Nucleus accumbens (tissue), 56 donors: ENCODE measurements at places on chromosomes 2 and 18.

DNA sequence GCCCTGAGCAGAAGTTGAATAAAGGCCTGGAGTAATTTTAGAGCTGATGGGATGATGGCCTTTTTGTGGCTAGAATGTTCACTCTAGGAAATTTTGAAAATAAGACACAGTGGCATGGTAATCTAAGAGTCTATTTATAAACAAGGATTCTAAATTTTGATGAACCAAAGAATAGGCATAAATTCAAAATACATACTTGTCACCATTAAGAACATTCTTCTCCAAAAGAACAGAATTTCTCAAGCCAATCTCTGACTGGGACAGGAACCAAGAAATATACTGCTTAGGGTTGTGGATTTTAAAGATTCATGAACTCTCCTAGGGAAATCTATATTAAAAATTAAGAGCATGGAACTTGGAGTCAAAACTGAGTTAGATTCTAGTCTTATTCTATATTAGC lies 98.2 kb upstream of the SETBP1 start:
- no peak for DNase-seq

DNA sequence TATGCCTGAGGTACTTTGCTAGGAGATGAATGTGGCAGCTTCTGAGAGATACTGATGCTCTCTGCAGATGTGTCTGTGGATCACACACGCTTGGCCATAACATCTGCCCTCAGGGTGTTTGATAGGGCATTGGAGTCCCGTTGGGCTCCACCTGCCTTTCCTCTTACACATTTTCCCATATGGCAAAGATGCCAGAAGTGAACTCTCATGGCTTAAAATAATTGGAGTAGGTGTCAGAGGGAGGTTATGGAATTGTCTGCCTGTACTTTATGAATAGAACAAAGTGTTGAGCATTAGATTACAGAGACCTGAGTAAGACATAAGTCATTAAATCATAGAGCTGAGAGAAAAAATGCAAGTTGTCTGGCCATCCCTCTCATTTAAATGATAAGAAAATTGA lies 75.3 kb upstream of the PNPT1 start:
- DNase-seq = no peak

DNA sequence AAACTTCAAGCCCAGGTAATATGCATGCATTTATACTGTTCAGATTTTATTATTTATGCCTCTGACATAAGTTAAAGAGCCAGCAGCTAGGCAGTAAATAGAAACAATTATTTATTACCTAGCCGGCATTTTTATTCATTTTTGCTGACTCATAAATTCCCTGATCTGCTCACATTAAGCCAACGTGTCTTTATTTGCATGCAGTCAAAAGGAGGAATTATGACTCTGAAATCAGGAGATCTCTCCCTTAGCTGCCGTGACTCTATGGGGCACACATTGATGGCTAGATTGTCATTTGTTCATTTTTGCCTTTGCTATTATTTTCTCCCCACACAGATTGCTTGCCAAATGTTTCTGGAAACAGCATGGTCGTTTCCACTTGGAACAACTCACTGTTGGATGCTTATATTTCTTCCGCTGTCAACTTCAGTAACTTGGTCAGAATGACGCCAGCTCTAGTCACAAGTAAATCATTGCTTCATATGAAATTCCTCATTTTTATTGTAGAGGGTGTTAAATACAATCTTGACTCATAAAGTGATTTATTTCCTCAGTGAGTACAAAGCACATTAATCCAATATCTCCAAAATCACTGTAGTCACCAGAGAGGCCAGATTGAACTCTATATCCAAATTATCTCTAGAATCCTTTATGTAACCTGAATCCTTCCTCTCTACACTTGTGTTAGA lies 15.9 kb upstream of the ZBTB14 start:
- no peak for DNase-seq

GRCh38 chr18:58966704-58967103 lies 102.0 kb downstream of the ZNF532 start:
- DNase-seq = no peak

DNA sequence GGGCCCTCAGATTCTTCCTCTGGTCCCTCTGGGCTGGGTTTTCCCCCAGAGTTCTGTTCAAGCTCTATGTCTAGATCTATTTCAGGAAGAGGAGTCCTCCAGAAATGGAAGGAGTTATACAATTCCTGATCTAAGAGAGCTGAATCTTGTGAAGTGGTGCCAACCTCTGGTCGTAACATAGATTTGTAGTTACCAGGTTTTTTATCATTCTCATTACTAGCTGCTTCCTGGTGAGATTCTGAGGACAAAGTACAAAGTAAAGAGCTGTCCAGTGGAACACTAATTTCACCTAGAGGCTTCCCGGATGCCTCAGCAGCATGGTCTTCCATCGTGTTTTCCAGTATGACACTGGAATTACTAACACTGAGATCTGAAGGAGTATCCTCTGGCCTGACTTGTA lies 44.1 kb downstream of the PPP4R1 start:
- DNase-seq = no peak

- DNase-seq = no peak
These were observed 25.3 kb upstream of the BOD1L2 start for GRCh38 chr18:57121542-57122112.

DNA sequence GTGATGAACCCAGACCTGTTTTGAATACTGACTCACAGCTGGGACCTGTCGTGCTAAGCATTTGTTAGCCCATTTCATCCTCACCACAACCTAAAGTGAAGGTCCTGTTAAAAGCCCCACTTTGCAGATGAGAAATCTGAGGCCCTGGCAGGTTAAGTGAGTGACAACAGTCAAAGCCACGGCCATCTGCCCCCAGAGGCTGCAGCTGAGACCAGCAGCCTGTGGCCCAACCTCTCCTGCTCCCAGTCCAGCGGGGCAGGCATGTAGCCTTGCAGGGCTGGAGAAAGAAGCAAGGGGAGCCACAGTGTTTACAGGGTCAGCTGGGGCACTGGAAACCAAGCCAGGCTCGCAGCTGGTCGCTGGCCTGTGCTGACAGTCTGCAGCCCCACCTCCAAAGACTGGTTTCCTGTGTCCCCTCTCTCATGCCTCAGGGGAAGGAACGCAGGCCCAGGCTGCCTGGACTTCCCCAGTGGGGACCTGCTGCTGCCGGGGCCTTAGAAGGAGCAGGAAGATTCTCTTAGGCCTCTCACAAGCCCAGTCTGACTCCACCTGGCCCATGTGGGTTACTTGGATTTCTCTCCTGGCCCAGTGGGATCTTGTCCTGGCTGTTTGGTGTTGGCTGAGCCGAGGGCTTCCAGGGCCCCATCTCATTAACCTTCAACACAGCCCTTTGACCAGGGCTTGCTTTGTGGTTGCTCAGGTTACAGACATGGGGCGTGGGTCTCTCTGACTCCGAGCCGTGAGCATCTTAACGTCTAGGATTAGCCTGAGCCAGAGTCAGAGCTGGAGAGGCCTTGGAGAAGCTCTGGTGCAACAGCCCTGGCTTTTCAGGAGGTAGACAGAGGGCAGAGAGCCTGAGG lies 1.7 kb downstream of the INPP5D start:
- no peak for DNase-seq

DNA sequence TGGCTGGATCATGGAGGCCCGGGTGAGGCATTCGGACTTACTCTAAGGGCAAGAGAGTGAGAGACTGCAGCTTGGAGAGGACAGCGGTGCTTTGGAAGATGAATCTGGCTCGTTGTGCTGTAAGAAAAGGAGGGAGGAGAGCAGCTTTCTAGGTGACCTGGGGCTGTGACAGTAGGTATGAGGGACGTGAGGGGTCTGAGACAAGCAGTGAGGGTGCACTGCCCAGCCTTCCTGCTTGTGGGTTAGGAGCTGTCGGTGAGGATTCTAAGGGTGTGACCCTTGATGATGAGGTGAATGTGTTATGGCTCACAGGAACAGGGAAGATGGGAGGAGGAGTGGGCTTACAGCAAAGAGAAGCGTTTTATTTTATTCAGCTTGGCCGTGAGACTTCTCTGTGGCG lies 27.1 kb upstream of the RHOB start:
- DNase-seq = no peak

DNA sequence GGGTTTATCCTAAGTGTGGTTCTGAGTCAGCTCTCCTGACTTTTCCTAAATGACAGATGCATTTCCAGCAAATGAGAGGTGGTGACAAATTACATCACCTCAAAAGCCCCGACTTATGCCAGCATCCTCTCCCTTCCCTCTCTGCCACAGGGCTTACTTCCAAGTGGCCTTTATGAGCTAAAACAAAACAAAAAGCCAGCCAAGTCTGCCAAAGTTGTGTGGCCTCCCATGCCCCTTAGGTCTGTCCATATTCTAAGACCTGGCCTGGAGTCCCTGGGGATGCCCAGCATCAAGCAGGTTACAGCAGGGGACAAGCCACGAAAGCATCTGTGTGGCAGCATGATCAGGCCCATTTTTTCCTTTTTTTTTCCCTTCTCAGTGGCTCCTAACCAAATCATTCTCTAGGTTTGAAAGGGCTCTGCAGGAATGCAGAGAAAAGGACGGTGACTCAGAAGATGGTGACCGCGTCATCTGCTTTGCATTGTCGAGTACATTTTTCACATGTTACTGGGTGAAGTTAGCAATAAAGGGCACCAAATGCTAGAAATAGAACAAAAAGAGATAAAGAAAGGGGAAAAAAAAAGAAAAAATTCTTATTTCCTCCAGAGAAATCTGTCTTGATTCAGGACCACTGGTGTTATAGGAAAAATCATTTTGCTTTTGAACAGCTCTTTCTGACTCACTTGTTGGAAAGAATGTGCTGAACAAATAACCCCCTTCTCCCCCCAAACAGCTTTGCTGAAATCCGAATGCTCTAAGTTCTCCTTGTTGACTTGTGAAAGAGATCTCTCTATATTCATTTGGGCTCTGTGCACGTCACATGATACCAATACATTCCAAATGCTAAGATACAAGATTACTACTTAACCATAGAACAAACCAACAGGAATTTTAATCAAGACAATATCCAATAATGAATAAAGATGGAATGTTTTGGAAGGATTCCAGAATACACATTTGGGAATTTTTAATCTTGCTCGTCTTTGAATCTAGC lies 178.7 kb downstream of the EN1 start:
- no peak for DNase-seq

DNA sequence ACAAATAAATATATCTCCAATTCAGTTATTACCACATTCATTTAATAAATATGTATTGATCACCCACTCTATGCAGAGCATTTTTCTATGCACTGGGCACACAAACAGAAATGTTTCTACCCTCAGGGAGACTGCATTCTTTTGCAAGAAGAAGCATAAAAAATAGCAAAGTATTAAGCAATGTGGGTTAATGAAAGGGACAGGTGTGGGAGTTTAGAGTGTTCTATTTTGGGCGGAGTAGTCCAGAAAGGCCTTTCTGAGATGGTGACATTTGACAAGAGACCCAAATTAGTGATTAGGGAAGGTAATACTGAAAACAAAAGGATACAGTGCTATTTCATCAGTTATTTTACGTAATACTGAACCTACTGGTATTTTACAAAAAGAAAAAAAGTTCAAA lies 394.3 kb upstream of the CHST9 start:
- DNase-seq = no peak
